EH (cell line): ENCODE measurements at places on chromosomes 16 and 17.
A peak's percentile ranks its signal among the peaks of the same experiment; 100 is the strongest.

GRCh38 chr17:38741921-38742410 lies 6.2 kb downstream of the PCGF2 start:
- no peak for DNase-seq

DNA sequence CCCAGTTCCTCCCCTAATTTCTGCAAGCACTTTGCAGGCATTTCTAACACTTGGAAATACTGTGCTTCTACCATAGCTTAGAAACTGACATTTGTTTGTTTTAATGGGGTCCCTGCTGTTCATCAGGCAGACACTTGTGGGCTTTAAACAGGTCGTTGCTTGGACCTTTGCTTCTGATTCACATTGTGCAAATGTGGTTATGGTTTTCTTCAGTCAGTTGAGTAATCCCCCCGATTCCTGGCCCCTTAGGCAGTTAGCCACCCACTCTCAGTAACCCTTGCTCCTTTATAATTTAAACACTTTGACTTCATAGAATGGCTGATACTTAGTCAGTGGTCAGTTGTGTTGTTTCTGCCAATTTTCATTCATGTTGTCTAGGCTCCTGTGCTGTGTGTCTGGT lies 39.4 kb downstream of the SLC47A1 start:
- no peak for DNase-seq

DNA sequence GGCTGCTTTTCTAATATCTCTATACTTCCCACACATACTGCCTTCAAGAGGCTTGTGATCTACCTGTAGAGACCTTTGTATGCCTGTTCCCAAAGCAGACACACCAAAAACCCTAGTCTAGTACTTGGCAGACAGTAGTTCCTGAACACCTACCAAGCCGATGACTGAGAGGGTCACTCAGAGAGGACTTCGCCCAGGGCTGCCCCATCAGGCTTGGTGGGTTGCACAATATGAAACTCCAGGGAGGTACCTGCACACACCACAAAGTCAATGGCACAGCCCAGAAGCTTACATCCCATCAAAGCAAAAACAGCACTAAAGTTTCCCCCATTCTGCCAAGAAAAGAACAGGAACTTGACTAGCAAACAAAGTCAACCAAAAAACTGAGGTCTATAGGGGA lies 30.3 kb downstream of the ASPA start:
- no peak for DNase-seq

GRCh38 chr17:1732833-1733321 lies 8.4 kb downstream of the WDR81 start:
- DNase-seq = no peak

DNA sequence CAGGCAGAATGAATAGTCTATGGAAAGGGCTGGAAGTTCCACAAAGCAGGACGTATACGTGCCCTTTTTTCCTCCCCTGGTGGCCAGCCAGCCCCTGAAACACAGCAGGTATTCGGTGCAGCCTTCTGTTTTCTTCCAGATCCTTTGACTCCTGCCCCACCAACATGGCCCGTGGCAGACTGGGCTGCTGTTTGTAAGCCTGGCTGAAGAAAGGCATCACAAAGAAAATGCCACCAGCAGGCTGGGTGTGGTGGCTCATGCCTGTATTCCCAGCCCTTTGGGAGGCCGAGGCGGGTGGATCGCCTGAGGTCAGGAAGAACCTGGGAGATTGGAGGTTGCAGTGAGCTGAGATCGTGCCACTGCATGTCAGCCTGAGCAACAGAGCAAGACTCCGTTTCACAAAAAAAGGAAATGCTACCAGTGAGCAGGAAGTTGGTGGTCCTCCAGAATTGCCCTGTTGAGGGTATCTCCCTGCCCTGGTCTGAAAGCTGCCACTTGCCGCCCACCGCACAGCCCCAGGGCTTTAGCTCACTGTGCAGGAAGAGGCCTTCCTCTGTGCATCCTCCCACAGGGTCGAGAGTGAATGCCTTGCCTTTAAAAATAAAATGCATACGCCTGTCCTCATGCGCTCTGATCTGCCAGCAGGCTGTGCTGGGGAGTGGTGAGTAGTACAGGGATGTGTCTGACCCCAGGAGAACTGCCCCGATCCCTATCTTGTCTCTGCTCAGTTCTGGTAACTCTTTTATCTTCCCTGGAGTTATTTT lies 587.7 kb downstream of the MAF start:
- no peak for DNase-seq

GRCh38 chr16:65271996-65272395 lies 150.1 kb upstream of the CDH11 start:
- no peak for DNase-seq

- no peak for DNase-seq
Measured at GRCh38 chr17:57752031-57752905, 7.2 kb upstream of the CCDC182 start.

DNA sequence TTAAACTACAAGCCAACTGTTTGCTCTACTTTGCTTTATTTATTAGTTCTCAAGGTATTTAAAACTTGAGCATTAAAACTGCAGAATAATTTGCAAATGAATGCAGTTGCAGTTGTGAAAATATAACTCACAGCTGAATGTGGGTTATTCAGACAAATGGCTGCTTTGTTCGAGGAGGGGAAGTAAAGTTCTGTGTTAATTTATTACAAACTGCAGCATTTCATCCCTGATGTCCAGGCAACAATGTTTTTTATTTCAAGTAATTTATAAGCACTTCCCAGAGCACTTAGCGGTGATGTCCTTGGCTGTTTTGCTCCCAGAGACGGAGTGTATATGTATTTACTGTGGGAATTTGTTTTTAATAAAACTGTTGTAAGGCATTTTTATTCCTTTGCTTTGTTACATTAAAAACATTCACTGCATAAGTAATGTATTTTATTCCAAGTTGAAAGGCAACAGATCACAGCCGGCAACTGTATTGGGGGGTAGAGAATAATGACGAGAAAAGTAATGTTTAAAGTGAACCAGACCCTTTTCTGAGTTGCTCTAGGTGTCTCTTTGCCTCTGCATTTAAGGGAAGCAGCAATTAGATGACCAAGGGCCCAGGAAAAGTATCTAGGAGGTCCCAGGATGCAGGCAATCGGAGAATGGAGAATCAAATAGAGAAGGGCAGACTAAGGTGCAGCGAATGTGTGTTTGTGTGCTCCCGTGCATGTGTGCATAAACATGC lies 291.2 kb upstream of the SALL1 start:
- no peak for DNase-seq

DNA sequence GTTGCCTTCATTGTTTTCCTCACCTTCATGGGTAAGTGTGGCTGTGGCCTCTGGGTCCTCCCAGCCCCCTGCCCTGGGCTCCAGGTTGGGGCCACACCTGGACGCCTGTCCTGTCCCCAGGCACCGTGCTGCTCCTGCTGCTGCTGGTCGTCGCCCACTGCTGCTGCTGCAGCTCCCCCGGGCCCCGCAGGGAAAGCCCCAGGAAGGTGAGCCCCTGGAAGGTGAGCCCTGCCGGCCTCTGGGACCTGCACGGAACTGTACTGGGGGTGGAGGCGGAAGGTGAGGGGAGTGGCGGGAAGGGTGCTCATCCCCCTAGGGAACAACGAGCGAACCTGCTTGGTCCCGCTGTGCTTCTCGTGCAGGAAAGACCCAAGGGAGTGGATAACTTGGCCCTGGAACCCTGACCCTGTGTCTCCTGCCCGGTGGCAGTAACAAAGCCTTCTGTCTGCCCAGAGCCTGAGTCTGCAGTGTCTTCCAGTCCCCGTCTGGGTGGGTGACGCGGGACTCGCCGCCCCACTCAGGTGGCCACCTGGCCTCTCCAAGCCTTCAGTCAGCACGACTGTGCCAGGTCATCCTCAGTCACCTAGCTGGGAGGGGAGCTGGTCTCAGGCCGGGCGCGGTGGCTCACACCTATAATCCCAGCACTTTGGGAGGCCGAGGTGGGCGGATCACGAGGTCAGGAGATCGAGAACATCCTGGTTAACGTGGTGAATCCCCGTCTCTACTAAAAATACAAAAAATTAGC lies 831 bp downstream of the SMIM22 start:
- DNase-seq = no peak

DNA sequence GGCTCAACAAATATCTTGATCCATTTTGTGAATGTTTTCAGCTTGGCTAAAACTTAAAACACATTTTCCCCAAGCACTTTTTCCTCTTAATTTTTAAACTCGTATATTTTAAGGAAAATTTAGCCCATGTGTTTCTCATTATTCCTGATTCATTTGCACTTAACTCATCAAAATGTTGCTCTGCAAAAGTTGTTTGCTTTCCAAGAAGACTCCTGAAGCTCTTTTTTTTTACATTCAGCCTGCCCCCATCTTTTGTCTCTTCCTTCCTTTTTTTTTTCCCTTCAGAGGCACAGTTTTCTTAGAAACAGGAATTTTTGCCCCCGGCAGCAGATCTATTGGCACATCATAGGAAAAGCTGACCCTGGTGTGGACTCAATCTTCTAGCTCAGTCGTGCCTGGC lies 155.0 kb upstream of the SALL1 start:
- peak; percentile 64 for DNase-seq
